ENCODE measurements at places on chromosomes 13 and 19. TPM values are rescaled to one million over a fixed set of nuclear protein-coding genes. Genes with fewer than 3 reads are reported as not detected.

C5AR2 gene
- total RNA-seq, result 0.74 TPM

YJEFN3 gene
- 1.9 TPM for total RNA-seq

SULT2B1 gene
- 7.7 TPM for total RNA-seq

DNA sequence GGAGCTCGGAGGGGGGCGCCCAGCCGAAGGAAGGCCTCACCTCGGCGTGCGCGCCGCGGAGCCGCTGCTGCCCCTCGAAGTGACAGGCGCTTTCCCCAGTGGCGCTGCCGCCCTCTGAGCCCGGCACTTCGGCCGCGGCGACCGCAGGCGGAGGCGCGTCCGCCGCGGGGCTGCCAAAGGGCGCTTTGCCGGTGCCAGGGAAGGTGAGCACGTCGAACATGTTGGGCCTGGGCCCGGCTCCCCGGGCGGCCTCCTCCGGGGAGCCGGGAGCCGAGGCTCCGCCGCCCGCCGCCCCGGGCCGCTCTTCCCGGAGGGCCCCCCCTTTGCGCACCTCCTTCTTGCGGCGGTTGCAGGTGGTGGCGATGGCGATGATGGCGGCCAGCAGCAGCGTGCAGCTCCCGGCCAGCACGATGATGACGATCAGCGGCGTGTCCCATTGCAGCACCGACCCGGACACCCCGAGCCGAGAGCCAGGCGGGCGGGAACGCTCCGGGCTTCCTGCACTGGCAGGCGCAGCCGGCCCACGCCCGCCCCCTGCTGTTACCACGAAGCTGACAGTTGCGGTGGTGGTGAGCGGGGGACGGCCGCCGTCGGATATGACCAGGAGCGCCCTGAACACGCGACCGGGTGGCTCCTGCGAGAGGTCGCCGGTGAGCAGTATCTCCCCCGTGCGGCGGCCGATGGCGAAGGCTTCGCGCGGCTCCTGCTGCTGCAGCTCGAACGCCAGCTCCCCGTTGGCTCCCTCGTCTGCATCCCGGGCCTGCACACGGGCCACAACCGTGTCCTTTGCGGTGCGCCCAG is 2.5 kb downstream of the PCDH8 start:
- peak; percentile 45 for DNase-seq

GRCh38 chr19:4453232-4454179 is 4.1 kb downstream of the UBXN6 start:
- no peak for DNase-seq

DNA sequence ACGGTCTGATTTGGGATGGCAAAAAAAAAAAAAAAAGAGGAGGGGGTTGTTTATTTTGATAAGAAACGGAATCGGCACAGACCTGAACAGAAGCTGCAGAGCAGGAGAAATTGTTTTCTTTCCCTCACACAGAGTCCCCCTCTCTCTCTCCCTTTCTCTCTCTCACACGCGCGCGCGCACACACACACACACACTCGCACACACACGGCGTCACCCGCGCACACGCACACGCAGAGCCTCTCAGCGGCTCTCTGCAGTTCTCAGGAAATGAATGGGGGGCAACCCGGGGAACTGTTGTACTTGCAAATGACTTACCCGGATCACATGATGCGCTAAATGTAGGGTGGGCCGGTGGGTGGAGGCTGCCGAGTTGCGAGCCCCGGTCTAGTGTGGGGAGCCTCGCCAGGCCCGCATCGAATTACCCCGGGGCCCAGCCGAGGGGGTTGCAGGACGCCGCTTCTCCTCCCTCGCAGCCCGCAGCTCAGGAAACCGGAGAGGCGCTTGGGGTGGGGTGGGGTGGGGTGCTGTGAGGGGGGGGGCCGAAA is 475 bp downstream of the KLF12 start:
- DNase-seq, result peak; percentile 82

- DNase-seq, result no peak
Measured at GRCh38 chr13:29713839-29714238, 118.4 kb upstream of the SLC7A1 start.

DNA sequence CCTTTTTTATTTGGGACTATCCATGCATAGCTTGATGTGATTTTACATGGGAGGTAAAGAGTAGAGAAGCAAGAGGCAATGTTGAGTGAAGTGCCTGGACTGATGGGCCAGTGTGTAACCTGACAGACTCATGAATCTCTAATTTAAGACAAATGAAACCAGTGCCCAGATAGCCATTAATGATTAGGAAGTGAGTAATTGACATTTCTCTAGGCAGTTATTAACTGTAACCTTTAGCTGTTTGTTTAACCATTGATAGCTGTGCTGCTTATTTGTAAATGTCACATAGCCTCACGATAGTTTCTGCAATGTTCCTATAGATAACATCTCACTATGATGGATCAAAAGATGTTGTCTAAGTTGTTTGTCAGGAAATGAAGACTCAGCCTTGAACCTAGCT is 1047.5 kb upstream of the SPRY2 start:
- DNase-seq, result no peak

DNA sequence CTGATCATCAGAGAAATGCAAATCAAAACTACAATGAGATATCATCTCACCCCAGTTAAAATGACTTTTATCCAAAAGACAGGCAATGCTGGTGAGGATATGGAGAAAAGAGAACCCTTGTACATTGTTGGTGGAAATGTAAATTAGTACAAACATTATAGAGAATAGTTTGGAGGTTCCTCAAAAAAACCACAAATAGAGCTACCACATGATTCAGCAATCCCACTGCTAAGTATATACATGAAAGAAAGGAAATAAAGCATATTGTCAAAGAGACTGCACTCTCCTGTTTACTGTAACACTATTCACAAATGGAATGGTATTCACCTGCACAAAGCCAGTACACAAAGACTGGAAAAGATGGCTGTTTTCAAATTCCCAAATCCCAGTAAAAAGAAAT is 1233.7 kb downstream of the PCDH17 start:
- DNase-seq, result no peak

GRCh38 chr13:102873653-102874052 is 27.8 kb downstream of the ERCC5 start:
- no peak for DNase-seq

DNA sequence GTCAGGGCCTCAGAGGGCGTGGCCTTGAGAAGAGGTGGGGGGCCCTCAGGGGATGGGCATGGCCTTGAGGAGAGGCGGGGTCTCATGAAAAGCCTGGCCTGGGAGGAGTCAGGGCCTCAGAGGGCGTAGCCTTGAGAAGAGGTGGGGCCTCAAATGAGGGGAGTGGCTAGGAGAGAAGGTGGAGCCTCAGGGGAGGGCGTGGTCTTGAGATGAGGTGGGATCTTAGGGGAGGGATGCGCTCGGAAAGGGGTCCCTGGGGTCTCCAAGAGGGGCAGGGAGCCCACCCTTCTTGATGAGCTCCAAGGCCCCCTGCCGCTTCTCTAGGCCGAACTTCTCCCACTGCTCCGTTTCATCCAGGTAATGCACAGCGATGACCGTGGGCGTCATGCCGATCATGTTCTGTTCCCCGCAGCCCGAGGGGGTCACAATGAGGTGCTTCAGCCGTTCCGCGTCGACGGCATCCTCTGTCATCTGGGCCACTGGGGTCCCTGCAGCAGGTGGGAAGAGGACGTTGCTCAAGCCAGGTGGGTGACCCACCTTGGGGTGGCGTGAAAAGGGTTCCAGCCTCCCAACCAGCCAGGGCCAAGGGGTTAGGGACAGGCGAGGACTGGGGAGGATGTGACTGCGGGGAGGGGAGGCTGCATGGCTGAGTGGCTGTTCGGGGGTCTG is 24.3 kb upstream of the TNFSF14 start:
- DNase-seq, result no peak

DNA sequence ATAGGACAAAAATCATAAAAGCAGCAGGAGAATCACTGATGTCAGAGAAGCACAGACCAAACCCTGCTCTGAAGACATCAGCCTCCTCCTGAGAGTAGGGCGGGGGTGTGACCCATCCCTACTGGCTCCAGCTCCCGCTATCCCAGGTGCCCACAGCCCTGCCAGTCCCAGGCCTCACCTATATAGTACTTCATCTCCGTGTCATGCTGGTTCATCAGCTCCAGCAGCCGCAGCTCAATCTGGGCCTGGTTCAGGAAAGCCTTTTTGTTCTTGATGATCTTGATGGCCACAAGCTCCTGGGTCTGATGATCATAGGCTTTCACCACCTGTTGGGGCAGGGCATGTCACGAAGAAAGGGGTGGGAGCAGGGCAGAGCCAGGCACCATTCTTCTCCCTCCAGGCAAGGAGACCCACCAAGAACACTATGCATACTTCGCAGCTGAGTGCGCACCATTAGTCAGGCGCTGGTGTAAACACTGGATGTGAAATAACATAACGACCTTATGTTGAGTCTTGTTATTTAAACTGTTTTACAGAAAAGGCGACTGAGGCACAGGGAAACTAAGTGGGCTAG is 4.2 kb downstream of the DYRK1B start:
- no peak for DNase-seq

DNA sequence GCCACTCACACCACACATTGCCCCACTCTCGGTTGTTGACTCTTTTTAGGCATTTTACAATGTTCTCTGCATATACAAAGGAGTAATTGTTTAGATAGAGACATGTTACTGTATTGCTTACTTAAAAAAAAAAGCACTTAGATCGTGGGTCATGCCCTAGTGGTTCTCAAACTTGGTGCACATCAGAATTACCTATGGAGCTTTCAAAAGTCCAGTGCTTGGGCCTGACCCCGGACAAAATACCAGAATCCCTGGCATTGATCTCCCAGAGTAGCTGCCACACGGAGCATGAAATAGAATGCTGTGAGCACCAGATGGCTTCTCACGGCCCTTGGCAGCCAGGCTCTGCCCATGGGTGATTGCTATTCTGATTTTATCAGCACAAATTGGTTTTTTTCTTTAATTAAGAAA is 20.0 kb downstream of the ACP7 start:
- DNase-seq, result no peak

DNA sequence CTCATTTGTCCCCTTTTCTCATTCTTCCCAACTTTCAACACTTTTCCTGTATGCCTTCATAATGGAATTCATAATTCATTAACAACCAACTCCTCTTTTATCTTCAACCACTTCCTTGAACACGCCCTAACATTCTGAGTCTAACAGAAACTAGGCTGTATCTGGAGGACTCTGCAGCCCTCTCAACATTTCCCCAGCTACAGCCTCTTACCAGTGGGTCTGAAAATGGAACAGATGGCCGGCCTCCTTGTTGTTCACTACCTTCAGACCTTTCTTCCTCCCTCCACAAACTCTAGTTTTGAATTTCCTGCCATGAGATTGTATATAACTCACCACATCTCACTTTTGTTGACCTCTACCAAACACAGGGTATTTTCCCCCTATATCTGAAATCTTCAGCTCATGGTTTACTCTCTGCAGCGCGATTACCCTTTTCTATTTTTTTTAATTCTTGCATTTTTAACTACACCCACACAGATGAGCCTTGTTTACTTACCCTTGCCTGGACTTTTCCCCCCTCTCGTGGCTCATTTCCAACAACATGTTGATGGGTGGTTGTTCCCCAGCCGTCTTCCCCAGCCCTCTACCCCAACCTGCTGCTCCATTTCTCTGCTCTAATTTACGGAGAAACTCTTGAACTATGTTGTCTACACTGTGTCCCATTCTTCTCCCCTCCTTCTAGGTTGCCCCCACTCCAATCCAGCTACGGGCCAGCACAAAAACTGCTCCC is 846 bp downstream of the ZNF790 start:
- no peak for DNase-seq
